ENCODE measurements at places on chromosomes 6 and 20. TPM values are rescaled to one million over a fixed set of nuclear protein-coding genes. Genes with fewer than 3 reads are reported as not detected.

RIPPLY2 gene
- not detected for total RNA-seq

SPATS1 gene
- not detected for total RNA-seq

MAS1 gene
- 0.12 TPM for total RNA-seq

DNA sequence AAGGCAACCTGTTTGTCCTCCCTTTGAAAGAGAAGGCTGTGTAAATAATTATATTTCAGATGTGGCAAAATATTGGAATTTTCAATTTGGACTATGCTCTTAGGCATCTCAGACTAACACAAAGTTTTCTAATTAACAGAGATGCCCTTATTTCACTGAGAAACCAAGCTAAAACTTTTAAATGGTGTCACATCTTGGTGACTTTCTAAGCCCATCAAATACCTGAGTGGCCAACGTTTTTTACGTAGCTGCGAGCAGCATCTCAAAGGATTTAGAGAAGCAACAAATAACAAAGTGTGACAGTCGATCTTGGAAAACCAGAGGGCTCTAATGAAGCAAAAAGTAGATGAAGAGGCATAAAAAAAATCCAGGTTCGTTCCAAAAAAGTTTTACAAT lies 3.4 kb upstream of the HEY2 start:
- H3K4me1 ChIP-seq, result no peaks in the 10 kb centered on the region
- H3K27me3 ChIP-seq, result no peaks in the 10 kb centered on the region
- DNase-seq, result no peak
- no peaks in the 10 kb centered on the region for H3K36me3 ChIP-seq
- peak overlapping the region; percentile 100 for H3K27ac ChIP-seq

DNA sequence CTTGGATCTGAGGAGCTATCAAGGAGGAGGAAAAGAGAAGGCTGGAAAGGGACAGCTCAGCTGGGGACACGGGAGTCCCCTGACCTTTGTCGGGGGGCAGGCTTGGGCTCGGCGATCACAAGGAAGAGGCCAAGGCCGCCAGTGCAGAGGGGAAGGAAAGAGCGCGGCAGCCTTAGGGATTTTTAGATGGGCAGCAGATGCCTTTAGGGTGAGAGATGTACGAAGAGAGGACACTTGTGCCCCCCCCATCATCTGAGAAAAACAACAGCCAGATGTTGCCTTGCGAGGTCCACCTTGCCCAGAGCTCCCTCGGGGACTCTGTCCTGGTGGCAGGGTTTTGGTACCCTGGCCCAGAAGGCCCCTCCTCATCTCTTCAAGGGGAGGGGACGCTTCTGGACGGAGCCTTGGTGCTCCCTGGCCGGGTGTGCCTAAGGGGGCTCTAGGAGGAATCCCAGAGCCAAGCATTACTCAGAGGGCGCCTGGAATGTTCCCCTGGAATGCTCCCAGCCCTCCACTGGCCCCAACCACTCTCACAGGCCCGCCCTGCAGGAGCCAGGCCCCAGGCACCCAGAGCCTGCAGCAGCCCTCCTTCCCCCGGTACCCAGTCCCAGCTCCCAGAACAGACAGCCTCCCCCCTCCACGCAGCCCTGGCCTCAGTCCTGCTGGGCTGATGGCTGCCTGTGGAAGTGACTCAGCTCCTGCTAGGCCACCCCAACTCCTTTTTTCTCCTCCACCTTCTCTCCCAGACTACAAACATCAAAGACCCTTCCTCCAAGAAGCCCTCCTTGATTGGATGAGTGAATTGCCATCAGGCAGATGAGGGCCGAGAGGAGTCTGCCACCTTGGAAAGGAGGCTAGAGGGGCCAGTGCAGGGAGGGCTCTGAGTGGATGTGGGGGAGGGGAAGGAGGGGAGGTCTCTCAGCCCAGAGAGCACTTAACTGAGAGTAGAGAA lies 1.8 kb downstream of the ADAM33 start:
- H3K27me3 ChIP-seq, result no peaks in the 10 kb centered on the region
- H3K4me1 ChIP-seq, result no peaks in the 10 kb centered on the region
- H3K4me3 ChIP-seq, result peak overlapping the region; percentile 45
- H3K36me3 ChIP-seq, result no peaks in the 10 kb centered on the region
- DNase-seq, result peak; percentile 63
- H3K27ac ChIP-seq, result peak overlapping the region; percentile 49

DNA sequence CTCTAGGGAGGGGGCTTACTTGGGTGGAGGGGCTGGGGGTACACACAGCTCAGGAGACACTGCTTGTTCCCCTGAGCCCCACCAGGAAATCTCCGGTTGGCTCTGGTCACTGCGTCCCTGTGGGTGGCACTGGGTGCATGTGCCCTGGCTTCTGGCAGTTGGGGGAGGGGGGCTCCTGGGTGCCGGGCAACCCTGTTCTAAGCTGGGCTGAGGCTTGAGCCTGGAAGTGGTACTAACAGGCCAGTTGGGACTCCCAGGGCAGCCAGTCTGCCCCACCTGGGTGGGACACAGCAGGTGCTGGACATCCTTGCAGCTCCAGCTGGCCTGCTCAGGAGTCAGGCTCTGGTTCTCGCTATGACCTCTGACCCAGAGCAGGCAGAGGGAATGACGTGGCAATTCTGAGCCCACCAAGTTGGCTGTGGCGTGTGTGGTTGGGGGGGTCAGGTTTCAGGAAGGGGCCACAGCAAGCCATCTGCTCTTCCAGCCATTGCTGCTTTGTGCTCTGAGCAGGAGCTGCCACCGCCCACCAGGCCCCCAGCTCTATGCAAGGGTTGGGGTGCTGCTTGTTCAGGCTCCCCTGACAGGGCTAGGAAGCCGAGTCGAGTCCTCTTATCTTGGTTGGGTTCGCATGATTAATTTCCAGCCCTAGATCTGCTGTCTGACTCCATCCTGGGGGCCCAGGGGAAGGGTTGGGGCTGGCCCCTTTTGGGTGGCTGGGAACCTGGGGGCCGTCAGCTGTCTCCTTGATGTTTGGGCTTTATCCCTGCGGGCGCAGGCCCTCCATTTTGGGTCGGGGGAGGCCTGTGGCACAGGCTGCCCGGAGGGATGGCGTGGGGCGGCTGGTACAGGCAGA lies 590 bp downstream of the C20orf204 start:
- H3K27me3 ChIP-seq, result no peaks in the 10 kb centered on the region
- no peak overlapping the region for H3K4me3 ChIP-seq
- no peak for DNase-seq
- H3K27ac ChIP-seq, result no peak overlapping the region
- peaks cover 4% of the 10 kb centered on the region for H3K36me3 ChIP-seq

Data from aorta (tissue), 5 donors.